Endodermal cell (in vitro differentiated cells): ENCODE measurements at places on chromosomes 3 and 15. TPM values are rescaled to one million over a fixed set of nuclear protein-coding genes. Genes with fewer than 3 reads are reported as not detected.

GRCh38 chr3:115162759-115163158 is 15.7 kb upstream of the ZBTB20 start:
- peaks cover 23% of the 10 kb centered on the region for H3K27me3 ChIP-seq
- no peak overlapping the region for H3K27ac ChIP-seq
- DNase-seq = no peak
- H3K4me1 ChIP-seq = no peaks in the 10 kb centered on the region
- no peak overlapping the region for H3K4me3 ChIP-seq
- no peaks in the 10 kb centered on the region for H3K36me3 ChIP-seq

- no peak overlapping the region for H3K27ac ChIP-seq
- H3K27me3 ChIP-seq = no peaks in the 10 kb centered on the region
- no peak overlapping the region for H3K4me3 ChIP-seq
- no peak for DNase-seq
- no peaks in the 10 kb centered on the region for H3K4me1 ChIP-seq
Measured at GRCh38 chr3:42960786-42961185, 18.3 kb upstream of the GASK1A start.

Gene OTOL1
- not detected in 2 replicates for total RNA-seq

GRCh38 chr3:140501061-140501769 is 176.6 kb upstream of the TRIM42 start:
- H3K27me3 ChIP-seq = no peaks in the 10 kb centered on the region
- H3K27ac ChIP-seq = no peak overlapping the region
- H3K36me3 ChIP-seq = no peaks in the 10 kb centered on the region
- no peak for DNase-seq
- no peak overlapping the region for H3K4me3 ChIP-seq
- no peaks in the 10 kb centered on the region for H3K4me1 ChIP-seq

- H3K36me3 ChIP-seq = no peaks in the 10 kb centered on the region
- DNase-seq = no peak
- H3K27ac ChIP-seq = no peak overlapping the region
- no peak overlapping the region for H3K4me3 ChIP-seq
- no peaks in the 10 kb centered on the region for H3K4me1 ChIP-seq
Measured at GRCh38 chr3:106611841-106612240, 743.0 kb upstream of the CBLB start.

GRCh38 chr15:62647202-62647842 is 395.2 kb upstream of the TPM1 start:
- H3K4me1 ChIP-seq = no peaks in the 10 kb centered on the region
- H3K4me3 ChIP-seq = no peak overlapping the region
- no peak for DNase-seq
- H3K27me3 ChIP-seq = no peaks in the 10 kb centered on the region

Gene MYL3
- total RNA-seq = 2.0 to 2.8 TPM (median 2.3 TPM) in 3 replicates

GRCh38 chr3:59817511-59817910 is 767.7 kb upstream of the CFAP20DC start:
- no peak for DNase-seq
- H3K4me3 ChIP-seq = no peak overlapping the region
- H3K27ac ChIP-seq = no peak overlapping the region
- no peaks in the 10 kb centered on the region for H3K36me3 ChIP-seq

GRCh38 chr15:67914537-67915460 is 75.0 kb upstream of the RNU6-1 start:
- H3K27me3 ChIP-seq = no peaks in the 10 kb centered on the region
- peak; percentile 62 for DNase-seq
- H3K27ac ChIP-seq = peak overlapping the region; percentile 27
- no peaks in the 10 kb centered on the region for H3K4me1 ChIP-seq

DNA sequence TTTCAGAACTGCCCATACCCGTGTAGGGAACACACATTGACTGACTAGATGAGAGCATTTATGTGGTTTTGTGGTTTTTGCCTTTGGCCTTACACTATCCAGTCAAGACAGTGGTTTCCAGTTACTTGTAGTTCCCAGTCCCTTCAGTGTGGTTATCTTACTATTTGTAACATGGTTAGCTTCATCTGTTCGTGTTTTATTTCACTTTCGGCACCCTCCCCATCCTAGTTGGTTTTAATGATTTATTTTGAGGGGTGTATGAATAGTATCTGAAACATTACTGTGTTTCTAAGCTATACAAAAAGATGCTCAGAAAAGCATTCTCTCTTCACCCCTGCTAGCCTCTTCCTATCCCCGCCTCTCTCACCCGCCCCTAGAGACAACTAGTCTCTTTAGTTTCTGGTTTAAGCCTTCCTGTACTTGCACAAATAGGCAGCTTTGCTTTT is 14.1 kb downstream of the LYSMD4 start:
- peaks cover 19% of the 10 kb centered on the region for H3K36me3 ChIP-seq
- H3K27me3 ChIP-seq = no peaks in the 10 kb centered on the region
- no peak for DNase-seq

DNA sequence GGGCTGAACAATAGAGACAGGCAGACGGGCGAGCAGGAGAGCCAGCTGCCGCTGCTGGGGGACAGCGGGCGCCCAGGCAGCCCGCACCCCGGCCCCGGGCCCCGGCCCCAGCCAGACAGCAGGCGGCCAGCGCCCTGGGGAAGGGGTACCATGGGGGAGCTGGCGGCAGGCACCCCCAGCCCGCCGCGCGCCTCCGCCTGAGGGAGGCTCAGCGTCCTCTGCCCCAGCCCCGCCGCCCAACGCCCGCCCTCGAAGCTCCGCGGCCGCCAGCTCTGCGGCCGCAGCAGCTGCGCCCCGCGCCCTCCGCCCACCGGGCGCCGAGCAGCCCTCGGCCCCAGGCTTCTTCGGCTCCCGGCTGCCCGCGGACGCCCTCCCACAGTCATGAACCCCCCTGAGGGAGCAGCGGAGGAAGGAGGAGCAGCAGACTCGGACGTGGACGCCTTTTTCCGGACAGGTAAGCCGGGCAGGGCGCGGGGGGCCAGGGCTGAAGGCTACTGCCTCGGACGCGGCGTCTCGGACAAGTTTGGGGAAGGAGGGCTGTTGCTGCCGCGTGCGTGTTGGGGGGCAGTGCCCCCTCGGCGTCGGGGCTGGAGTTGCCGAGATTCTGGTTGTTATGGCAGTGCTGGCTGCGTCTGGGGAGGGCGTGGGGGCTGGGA is 41.6 kb upstream of the ROPN1 start:
- H3K27me3 ChIP-seq = peaks cover 72% of the 10 kb centered on the region
- DNase-seq = peak; percentile 79
- no peaks in the 10 kb centered on the region for H3K4me1 ChIP-seq
- H3K4me3 ChIP-seq = peak within 1 kb of the TSS; percentile 86
- no peaks in the 10 kb centered on the region for H3K36me3 ChIP-seq
- H3K27ac ChIP-seq = peak within 1 kb of the TSS; percentile 97

GRCh38 chr3:185943760-185944106 is 5.9 kb upstream of the TRA2B start:
- H3K4me3 ChIP-seq = no peak overlapping the region
- no peak overlapping the region for H3K27ac ChIP-seq
- peaks cover 3% of the 10 kb centered on the region for H3K4me1 ChIP-seq
- no peak for DNase-seq
- H3K27me3 ChIP-seq = no peaks in the 10 kb centered on the region

Gene TMEM266
- 1.8 TPM in 2 replicates for total RNA-seq

DNA sequence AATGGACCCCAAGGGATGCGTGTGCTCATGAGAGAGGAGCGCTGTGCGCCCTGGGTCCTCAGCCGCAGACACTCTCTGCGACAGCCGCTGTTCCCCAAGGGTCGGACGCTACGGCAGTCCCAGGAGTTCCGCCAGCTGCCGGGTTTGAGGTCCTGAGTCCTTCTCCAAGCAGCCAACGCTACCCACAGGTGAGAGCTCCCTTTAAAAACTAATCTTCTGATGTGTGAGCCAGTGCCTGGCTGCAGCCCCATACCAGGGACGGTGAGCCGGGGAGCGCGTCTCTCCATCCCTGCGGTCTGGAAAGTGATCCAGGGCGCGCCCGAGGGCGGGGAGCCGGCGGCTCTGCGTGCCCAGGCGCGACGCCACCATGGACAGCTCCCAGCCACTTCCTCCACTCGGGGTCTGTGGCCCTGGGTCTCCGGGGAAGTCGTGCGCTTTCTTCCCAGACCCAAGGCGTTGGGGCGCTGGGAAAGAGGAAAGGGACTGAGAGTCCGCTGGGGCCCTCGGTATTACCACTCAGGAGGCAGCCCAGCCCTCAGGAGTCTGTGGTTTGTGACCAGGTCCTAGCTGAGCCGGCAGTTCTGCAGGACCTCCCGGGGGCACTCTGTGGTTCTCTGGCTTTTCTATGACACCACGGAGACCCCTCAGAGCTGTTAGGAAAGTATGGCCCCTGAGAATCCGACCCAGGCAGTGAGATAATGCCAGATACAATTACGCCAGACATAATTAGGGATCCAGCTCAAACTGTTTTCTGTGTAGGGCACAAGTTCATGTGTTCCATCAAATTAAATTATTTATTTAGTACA is 1.4 kb downstream of the CEMIP start:
- no peak overlapping the region for H3K27ac ChIP-seq
- H3K4me1 ChIP-seq = no peaks in the 10 kb centered on the region
- H3K27me3 ChIP-seq = peaks cover 80% of the 10 kb centered on the region
- no peaks in the 10 kb centered on the region for H3K36me3 ChIP-seq
- peak overlapping the region; percentile 69 for H3K4me3 ChIP-seq
- peak; percentile 95 for DNase-seq

DNA sequence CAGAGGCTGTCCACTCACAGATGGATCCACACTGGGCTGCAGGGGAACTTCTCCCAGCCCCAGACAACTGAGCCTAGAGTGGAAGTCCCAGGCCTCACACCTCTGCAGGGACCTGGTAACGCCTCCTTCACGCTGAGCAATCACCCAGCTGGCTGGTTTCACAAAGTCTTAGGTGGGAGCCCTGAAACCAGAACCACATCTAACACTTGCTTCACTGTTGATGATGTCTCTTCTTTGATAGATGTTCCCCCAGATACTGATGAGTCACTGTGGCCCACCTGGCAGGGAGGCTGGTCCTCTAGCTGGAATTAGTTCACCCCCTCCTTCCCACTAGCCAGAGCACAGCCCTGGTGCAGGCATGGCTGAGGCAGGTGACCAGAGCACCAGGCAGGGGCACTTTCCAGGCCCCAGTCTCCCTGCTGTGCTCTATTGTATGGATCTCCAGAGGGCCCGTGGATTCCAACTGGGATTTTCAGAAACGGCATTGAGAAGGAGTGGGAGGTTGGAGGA is 33.5 kb downstream of the MYL3 start:
- H3K4me3 ChIP-seq = no peak overlapping the region
- H3K36me3 ChIP-seq = no peaks in the 10 kb centered on the region
- no peaks in the 10 kb centered on the region for H3K27me3 ChIP-seq
- H3K4me1 ChIP-seq = no peaks in the 10 kb centered on the region

Gene SAMMSON
- total RNA-seq = 0.35 to 0.55 TPM (median 0.42 TPM) in 3 replicates

Gene GOLGA6L7
- total RNA-seq = 0.42 TPM in 1 of 3 replicates, not detected in the others

DNA sequence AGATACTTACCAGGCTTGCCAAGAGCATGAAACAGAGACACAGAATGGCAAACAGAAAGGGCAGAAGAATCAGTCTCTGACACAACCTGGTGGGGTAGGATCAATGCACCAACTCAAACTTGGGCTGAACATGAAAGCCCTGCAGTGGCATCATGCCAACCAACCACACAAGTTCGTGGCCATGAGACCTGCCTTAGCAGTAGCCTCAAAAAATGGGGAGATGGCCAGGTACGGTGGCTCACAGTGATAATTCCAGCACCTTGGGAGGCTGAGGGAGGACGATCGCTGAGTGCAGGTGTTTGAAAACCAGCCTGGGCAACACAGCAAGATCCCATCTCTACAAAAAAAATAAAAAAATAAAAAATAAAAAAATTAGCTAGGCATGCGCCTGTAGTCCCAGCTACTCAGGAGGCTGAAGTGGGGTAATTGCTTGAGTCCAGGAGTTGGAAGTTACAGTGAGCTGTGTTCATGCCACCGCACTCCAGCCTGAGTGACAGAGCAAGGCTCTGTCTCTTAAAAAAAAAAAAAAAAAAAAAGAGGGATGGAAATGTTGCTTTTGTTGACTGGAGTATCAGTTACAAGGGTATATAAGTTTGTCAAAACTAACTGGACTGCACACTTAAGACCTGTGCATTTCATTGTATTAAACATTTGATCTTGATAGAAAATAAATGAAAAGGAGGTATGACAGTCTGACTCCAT is 93.4 kb downstream of the XXYLT1 start:
- peak; percentile 20 for DNase-seq
- H3K36me3 ChIP-seq = no peaks in the 10 kb centered on the region
- H3K4me3 ChIP-seq = no peak overlapping the region

Gene NDUFB5
- total RNA-seq = 103 and 106 TPM in 2 replicates

Gene CLSTN2
- 0.38 and 0.42 TPM in 2 replicates for total RNA-seq

DNA sequence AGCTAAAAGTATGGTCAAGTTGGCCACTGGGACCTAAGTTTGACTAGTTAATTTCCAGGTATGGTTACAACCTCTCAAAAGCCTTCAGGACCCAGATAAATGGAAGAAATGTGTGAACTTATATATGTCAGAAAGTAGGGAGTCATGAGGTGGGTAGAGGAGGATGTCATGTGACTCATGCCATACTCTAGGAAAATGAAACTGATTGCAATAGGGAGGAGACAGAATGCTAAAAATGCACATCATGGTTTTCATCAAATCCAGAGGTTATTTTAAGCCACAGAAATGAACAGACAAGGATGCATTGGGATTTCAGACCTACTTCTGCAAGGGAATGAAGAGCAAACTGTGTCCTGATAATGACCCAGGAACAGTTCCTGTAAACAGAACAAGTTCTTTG is 310.0 kb downstream of the EDEM1 start:
- no peak overlapping the region for H3K27ac ChIP-seq
- no peaks in the 10 kb centered on the region for H3K27me3 ChIP-seq
- H3K4me3 ChIP-seq = no peak overlapping the region
- no peak for DNase-seq
- H3K4me1 ChIP-seq = no peaks in the 10 kb centered on the region

DNA sequence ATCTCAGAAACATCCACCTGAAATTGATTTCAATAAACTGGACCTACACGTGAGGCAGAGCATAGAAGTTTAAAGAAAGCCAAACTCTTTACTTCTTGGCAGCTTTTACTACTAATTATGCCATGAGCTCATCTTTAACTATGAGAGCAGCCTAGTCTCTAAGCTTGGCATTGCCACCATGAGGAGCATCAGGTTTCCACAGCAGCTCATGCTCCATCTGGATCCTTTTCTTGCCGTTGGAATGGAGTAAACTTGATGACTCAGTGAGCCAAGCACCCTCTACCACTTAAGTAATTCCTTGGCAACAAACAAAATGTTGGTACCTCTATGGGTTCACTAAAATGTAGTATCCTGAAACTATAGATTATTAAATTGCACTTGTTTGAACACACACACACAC is 583.2 kb downstream of the EPHA3 start:
- DNase-seq = no peak
- H3K27me3 ChIP-seq = no peaks in the 10 kb centered on the region
- no peak overlapping the region for H3K4me3 ChIP-seq
- H3K4me1 ChIP-seq = no peaks in the 10 kb centered on the region
- H3K27ac ChIP-seq = no peak overlapping the region

DNA sequence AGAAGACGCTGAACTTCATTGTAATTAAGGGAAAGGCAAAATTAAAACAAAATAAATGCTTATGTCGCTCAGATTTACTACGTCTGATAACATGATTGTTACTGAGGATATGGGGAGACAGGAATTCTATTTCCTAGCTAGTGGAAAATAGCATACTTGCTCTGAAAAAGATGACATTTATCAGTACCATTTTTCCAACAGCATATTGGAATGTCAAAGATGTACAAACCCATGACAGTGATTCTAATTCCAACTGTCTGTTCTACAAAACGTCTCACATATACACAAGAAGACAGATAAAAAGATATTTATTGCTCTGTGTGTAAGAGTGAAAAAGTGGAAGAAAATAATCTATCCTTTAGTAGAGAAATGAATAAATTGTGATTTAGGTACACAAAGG is 93.9 kb upstream of the ABHD17C start:
- H3K27ac ChIP-seq = no peak overlapping the region
- peaks cover 6% of the 10 kb centered on the region for H3K4me1 ChIP-seq
- DNase-seq = no peak

Gene EPHA3
- total RNA-seq = 0.15 and 0.29 TPM in 2 replicates

Gene TTLL13
- 0.15 TPM in 1 of 2 replicates, not detected in the other for total RNA-seq
